RWPE1 (cell line): ENCODE measurements at places on chromosomes 3 and 15.

DNA sequence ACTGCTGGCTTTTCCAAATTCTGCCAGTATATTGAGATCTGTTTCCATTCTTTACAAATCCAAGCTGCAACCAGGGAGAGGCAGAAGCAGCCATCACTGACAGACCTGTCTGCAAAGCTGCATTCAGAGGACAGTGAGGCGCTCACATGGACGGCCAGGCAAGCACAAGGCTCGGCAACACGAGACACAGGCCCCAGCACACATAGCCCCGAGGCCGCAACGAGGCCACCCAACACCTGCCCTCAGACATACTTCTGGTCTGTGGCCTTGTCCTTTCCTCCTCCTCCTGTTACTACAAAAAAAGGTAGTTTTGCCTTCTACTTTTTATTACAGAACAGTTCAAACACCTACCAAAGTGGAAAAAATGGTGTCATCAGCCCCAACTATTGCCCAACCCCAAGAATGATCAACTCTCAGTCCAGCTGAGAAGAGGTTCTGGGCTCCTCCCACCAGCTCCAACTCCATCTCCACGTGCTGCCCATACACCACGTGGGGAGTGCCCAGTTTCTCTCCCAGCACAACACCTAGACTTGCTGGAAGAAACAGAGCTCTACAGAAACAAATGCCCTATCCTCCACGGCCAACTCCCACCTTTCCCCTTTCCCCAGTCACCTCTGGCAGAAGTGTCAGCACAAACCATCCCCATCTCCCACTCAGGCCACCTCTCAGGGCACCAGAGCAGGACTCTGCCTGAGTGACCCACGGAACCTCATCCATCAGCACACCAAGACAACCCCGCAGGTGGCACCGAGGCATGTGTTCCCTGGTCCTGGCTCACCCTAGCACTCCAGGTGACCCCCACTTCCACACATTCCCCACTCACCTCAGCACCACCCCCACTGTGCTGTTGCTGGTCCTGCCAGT lies 7.4 kb downstream of the ZXDC start:
- DNase-seq = no peak

- DNase-seq = no peak
These were observed 20.7 kb upstream of the SPESP1 start for GRCh38 chr15:68909601-68910100.

- DNase-seq = no peak
These were observed 175.7 kb downstream of the TMEM108 start for GRCh38 chr3:133213937-133214336.

DNA sequence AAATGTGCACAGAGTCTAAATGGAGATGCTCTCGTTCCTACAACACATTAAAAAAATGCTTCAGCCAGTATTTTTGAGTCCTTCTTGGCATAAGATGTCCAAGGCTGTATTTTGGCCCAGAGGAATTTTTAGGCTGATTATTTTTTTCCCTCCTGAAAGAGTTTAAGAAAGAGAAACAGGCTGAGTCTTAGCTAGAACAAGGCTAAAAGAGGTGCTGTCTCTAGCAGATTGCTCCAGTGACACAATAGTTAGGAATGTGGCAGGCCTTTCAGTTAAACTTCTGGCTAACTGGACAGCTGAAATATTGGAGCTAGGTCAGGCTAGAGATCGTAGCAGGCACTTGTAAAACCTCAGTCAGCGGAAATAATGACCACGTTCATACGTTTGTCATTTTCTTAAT lies 271.4 kb upstream of the RARB start:
- peak; percentile 3 for DNase-seq

GRCh38 chr3:50627407-50628051 lies 10.6 kb downstream of the MAPKAPK3 start:
- DNase-seq = peak; percentile 73
